ENCODE measurements at places on chromosomes 2 and 18. TPM values are rescaled to one million over a fixed set of nuclear protein-coding genes. Genes with fewer than 3 reads are reported as not detected.

G6PC2 gene
- total RNA-seq: not detected

SULT1C4 gene
- 28.2 TPM for total RNA-seq

ARHGAP15 gene
- total RNA-seq: not detected

CFAP65 gene
- not detected for total RNA-seq

SCG2 gene
- not detected for total RNA-seq

PKP4 gene
- total RNA-seq: 55.1 TPM

CHRND gene
- not detected for total RNA-seq

UGT1A4 gene
- not detected for total RNA-seq

CELF4 gene
- not detected for total RNA-seq

MROH2A gene
- not detected for total RNA-seq

SIX3 gene
- not detected for total RNA-seq

RGPD3 gene
- not detected for total RNA-seq

APOB gene
- total RNA-seq: 0.25 TPM

CHRNG gene
- total RNA-seq: not detected
